Uterine smooth muscle cell (primary cell): ENCODE measurements at places on chromosomes 2 and 18. TPM values are rescaled to one million over a fixed set of nuclear protein-coding genes. Genes with fewer than 3 reads are reported as not detected.

CD207 gene
- total RNA-seq = not detected in 2 replicates

COL3A1 gene
- 841 and 1,747 TPM in 2 replicates for total RNA-seq

SETBP1 gene
- 2.2 and 3.2 TPM in 2 replicates for total RNA-seq

RGPD5 gene
- total RNA-seq = 28.6 and 50.4 TPM in 2 replicates

KIF1A gene
- total RNA-seq = not detected in 2 replicates

GPR45 gene
- not detected in 2 replicates for total RNA-seq

KCNE4 gene
- 12.6 and 13.9 TPM in 2 replicates for total RNA-seq

OR6B2 gene
- not detected in 2 replicates for total RNA-seq

FTCDNL1 gene
- 1.3 and 4.1 TPM in 2 replicates for total RNA-seq

ABCB11 gene
- not detected in 2 replicates for total RNA-seq

EMILIN2 gene
- 8.4 and 17.9 TPM in 2 replicates for total RNA-seq

ERFE gene
- total RNA-seq = 2.1 and 3.1 TPM in 2 replicates

IL1RL2 gene
- 1.4 and 1.7 TPM in 2 replicates for total RNA-seq

XRCC5 gene
- 222 and 386 TPM in 2 replicates for total RNA-seq

POLE4 gene
- total RNA-seq = 24.2 and 25.2 TPM in 2 replicates

ZNF24 gene
- total RNA-seq = 38.5 and 43.2 TPM in 2 replicates

C2orf80 gene
- not detected in 2 replicates for total RNA-seq

IMP4 gene
- 80.9 and 118 TPM in 2 replicates for total RNA-seq

EFR3B gene
- 0.55 and 0.87 TPM in 2 replicates for total RNA-seq

SCN9A gene
- total RNA-seq = 24.0 and 43.0 TPM in 2 replicates

MRO gene
- 0.12 TPM in 1 of 2 replicates, not detected in the other for total RNA-seq

C2orf49 gene
- total RNA-seq = 24.2 and 27.5 TPM in 2 replicates

POTEI gene
- not detected in 2 replicates for total RNA-seq

UGT1A8 gene
- 0.12 TPM in 1 of 2 replicates, not detected in the other for total RNA-seq

FAM110C gene
- total RNA-seq = not detected in 2 replicates

TXNDC2 gene
- total RNA-seq = 0.12 and 0.22 TPM in 2 replicates

ARHGEF4 gene
- total RNA-seq = 6.3 and 8.1 TPM in 2 replicates

KDM3A gene
- total RNA-seq = 21.4 and 24.9 TPM in 2 replicates

SPRED2 gene
- 9.3 and 10.4 TPM in 2 replicates for total RNA-seq

CAPN14 gene
- total RNA-seq = 0.11 and 0.12 TPM in 2 replicates

DCC gene
- total RNA-seq = 2.3 and 5.1 TPM in 2 replicates

REG1B gene
- not detected in 2 replicates for total RNA-seq

GCG gene
- not detected in 2 replicates for total RNA-seq

AKAIN1 gene
- not detected in 2 replicates for total RNA-seq

ONECUT2 gene
- total RNA-seq = under 0.01 TPM in 2 replicates

CPS1 gene
- total RNA-seq = 12.2 and 21.2 TPM in 2 replicates

KYNU gene
- 9.1 and 16.6 TPM in 2 replicates for total RNA-seq

CCDC141 gene
- 0.11 TPM in 1 of 2 replicates, not detected in the other for total RNA-seq

ANKRD53 gene
- total RNA-seq = 0.22 and 0.50 TPM in 2 replicates

IAH1 gene
- 68.9 and 70.1 TPM in 2 replicates for total RNA-seq

CYP1B1 gene
- total RNA-seq = 2.7 and 4.0 TPM in 2 replicates

TMEM200C gene
- total RNA-seq = 0.11 and 0.12 TPM in 2 replicates

EPB41L3 gene
- total RNA-seq = 8.7 and 16.6 TPM in 2 replicates

GAREM1 gene
- total RNA-seq = 1.00 and 2.4 TPM in 2 replicates

GAD1 gene
- total RNA-seq = not detected in 2 replicates

IL1F10 gene
- not detected in 2 replicates for total RNA-seq

CFC1 gene
- total RNA-seq = not detected in 2 replicates

SERPINB12 gene
- not detected in 2 replicates for total RNA-seq

CD226 gene
- total RNA-seq = 0.44 and 0.50 TPM in 2 replicates

CXCR1 gene
- not detected in 2 replicates for total RNA-seq

AFF3 gene
- total RNA-seq = 2.1 and 3.1 TPM in 2 replicates

CHST9 gene
- under 0.01 TPM in 1 of 2 replicates, not detected in the other for total RNA-seq
